ENCODE measurements at places on chromosomes 1 and 21. TPM values are rescaled to one million over a fixed set of nuclear protein-coding genes. Genes with fewer than 3 reads are reported as not detected.

The FALEC gene
- not detected for total RNA-seq

The OVAAL gene
- total RNA-seq = not detected

GRCh38 chr1:226829105-226829504 is 41.3 kb upstream of the PSEN2 start:
- H3K27ac ChIP-seq = no peak overlapping the region
- H3K27me3 ChIP-seq = no peaks in the 10 kb centered on the region
- no peak overlapping the region for H3K4me3 ChIP-seq
- no peaks in the 10 kb centered on the region for H3K4me1 ChIP-seq
- DNase-seq = no peak
- no peaks in the 10 kb centered on the region for H3K36me3 ChIP-seq

DNA sequence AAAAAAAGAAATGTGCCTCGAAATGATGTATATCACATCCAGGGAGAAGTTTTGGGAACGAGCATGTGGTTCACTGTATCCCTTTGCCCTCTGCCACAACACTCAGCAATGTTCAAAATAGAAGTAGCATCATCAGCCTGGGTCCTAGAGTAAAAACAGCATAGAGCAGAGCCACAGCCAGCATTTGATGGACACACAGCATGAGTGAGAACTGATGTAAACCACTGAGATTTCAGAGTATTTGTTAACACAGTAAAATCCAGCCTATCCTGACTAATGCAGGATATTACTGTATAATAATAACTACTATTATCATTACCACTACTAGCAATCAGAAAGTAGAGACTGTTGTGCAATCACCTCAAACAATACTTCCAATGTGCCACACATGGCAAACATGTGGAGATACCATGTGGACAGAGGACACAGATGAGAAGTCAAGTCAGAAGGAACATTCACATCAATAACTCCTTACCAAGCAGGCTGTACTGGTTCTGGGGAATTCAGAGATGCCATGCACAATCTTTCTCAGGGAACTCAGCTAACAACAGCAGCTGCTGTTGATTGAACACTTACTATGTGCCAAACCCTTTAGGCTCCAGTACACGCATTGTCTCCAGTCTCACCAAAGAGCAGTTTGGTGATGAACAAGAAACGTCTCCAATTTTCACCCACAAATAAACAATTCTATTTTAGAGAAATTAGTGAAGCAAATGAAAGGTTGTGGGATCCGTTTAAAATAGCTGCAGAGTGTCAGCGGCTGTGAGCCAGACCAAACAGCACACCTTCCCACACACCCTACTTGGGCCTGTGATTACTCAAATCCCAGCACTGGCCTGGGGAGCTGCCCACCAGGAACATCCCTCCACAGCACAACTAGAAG is 16.6 kb upstream of the GFI1 start:
- no peak overlapping the region for H3K27ac ChIP-seq
- no peaks in the 10 kb centered on the region for H3K36me3 ChIP-seq
- no peak overlapping the region for H3K4me3 ChIP-seq
- no peaks in the 10 kb centered on the region for H3K27me3 ChIP-seq

- H3K27ac ChIP-seq = no peak overlapping the region
- no peaks in the 10 kb centered on the region for H3K27me3 ChIP-seq
- no peaks in the 10 kb centered on the region for H3K36me3 ChIP-seq
- DNase-seq = no peak
- H3K4me1 ChIP-seq = no peaks in the 10 kb centered on the region
- H3K4me3 ChIP-seq = no peak overlapping the region
These were observed 384.9 kb downstream of the NCAM2 start for GRCh38 chr21:21383126-21383525.

GRCh38 chr1:98388441-98388840 is 273.1 kb upstream of the SNX7 start:
- H3K4me3 ChIP-seq = no peak overlapping the region
- H3K27ac ChIP-seq = no peak overlapping the region
- no peak for DNase-seq
- H3K4me1 ChIP-seq = no peaks in the 10 kb centered on the region
- H3K27me3 ChIP-seq = no peaks in the 10 kb centered on the region

- H3K36me3 ChIP-seq = no peaks in the 10 kb centered on the region
- no peaks in the 10 kb centered on the region for H3K27me3 ChIP-seq
- no peak overlapping the region for H3K4me3 ChIP-seq
- no peak for DNase-seq
- no peaks in the 10 kb centered on the region for H3K4me1 ChIP-seq
- no peak overlapping the region for H3K27ac ChIP-seq
These were observed 3.4 kb downstream of the BMP8A start for GRCh38 chr1:39494671-39495410.

DNA sequence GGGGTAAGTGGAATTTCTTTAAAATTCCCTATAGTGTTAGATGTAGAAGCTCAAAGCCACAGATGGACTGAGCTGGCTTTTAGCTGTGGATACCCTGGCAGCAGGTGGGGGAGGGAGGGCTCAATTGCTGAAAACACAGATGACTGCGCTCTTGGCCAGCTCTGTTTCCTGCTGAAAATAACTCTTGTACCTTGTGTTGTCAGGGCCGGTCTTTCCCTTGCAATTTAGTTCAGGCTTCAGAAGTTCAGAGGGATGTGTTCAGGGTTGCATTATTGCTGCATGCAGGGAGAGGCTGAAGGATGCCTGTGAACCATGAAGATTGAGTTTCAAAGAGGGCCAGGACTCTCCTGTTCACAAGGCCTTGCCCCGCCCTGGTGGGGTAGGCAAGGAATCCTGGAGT is 58.1 kb upstream of the GCLM start:
- H3K4me3 ChIP-seq = no peak overlapping the region
- DNase-seq = no peak
- H3K27me3 ChIP-seq = no peaks in the 10 kb centered on the region
- no peak overlapping the region for H3K27ac ChIP-seq

Measured in aorta (tissue), 5 donors.